ENCODE measurements at places on chromosomes 11 and 22.
A peak's percentile ranks its signal among the peaks of the same experiment; 100 is the strongest.

- DNase-seq, result no peak
Measured at GRCh38 chr22:45450921-45451651, 37.6 kb downstream of the RIBC2 start.

GRCh38 chr22:46966846-46967245, 204.4 kb downstream of the TBC1D22A start:
- DNase-seq, result no peak

- DNase-seq, result peak; percentile 81
Measured at GRCh38 chr22:32764330-32765131, 37.0 kb upstream of the TIMP3 start.

- no peak for DNase-seq
Measured at GRCh38 chr11:65355013-65355775, 643 bp downstream of the TIGD3 start.

DNA sequence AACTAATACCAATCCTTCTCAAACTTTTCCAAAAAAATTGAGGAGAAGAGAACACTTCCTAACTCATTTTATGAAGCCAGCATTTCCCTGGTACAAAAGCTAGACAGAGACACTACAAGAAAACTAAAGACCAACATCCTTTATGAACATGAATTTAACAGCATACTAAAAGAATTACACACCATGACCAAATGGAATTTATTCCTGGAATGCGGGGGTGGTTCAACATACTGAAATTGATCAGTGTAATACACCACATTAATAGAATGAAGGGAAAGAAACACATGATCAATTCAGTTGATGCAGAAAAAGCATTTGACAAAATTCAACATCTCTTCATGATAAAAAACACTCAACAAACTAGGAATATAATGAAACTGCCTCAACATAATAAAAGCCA, 148.1 kb downstream of the WNT7B start:
- DNase-seq, result no peak

- DNase-seq, result no peak
Measured at GRCh38 chr11:128448981-128449713, 138.2 kb downstream of the ETS1 start.

DNA sequence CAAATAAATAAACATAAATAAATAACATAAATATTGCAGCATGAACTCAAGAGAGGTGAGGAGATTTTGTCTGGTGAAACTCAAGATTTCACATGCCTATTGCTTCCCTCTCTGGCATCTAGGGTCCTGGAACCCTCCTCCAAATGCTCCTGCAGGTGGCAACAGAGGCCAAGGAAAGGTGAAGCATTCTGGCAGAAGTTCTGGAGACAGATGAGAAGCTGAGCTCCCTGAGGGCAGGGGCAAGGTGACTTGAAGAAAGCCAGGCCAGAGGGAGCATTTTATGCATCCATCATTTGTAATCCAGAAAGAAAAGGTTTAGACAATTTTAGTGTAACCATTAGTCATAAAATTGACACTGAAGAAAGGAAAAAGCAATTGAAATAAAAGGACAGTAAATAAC, 64.9 kb downstream of the ENDOD1 start:
- DNase-seq, result peak; percentile 37

DNA sequence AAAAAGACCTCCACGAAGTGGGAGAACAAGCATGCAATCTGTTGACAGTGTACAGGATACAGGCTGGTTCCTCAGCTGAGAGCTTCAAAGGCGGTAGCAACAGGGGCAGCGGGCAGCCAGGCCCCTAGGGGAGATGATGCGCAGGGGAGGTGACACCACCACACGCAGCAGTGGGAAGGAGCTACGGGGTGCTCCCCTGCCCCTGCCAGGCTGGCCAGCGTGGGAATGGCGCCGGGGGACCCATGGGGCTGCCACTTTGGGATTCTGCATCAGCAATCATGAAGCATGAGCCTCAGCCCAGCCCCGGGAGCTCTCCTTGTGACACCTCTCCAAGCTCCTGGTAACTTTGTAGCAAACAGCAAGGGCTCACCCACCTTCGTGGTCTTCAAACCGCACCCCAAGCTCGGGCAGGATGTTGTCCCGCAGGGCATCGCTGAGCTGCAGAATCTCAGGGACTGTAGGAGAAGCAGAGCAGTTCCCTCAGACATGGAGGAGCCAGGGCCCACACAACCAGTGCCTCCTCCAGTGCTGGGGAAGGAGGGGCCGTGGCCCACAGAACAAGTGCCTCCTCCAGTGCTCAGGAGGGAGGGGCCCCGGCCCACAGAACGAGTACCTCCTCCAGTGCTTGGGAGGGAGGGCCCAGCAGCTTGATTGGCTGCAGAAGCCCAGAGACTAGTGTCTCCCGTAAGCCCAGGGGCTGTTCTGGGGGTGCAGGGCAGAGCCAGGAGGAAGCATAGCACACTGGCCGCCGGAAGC, 14.6 kb upstream of the NAP1L4 start:
- DNase-seq, result no peak

- DNase-seq, result no peak
Measured at GRCh38 chr11:99887481-99887880, 799.6 kb upstream of the ARHGAP42 start.

- DNase-seq, result peak; percentile 70
Measured at GRCh38 chr11:63573881-63574855, 11.0 kb upstream of the PLAAT2 start.

DNA sequence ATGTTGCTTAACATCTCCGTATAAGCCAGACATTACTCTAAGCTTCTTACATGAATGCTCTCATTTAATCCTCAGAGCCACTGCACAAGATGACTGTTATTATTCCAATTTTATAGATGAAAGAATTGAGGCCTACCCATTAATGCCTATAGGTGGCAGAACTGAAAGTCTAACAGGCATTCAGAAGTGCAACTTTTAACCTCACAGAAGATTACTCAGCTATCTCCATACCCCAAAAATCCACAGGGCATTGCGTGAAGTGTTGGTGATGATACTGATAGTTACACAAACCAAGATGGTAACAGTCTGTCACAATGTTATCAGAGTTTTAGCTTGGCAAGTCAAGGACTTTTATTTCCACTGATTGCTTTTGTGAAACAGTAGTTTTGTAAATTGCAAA, 130.5 kb downstream of the ARHGAP42 start:
- no peak for DNase-seq

- peak; percentile 82 for DNase-seq
Measured at GRCh38 chr11:8225589-8226036, 38.1 kb downstream of the LMO1 start.

GRCh38 chr22:40721266-40721665, 42.0 kb downstream of the MCHR1 start:
- no peak for DNase-seq

DNA sequence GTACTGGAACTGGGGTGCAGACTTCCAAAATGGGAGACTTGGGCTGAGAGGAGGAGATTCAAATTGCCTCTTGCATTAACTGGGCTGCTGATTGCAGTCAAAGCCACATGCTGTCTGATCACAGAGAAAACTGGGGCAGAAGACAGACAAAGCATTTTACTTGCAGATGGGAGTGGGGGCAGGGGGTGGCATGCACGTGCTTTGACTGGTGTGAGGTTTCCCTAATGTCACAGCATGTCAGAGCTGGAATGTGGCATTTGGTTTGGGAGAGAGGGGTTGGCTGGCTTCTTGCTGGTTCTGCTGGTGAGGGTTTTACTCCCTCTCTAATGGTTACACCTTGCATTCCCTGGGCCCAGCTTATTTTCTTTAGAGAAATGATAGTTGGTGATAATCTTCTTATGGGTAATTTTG, 2.9 kb downstream of the TUB start:
- DNase-seq, result no peak

GRCh38 chr11:47186700-47187695, 764 bp upstream of the PACSIN3 start:
- no peak for DNase-seq

DNA sequence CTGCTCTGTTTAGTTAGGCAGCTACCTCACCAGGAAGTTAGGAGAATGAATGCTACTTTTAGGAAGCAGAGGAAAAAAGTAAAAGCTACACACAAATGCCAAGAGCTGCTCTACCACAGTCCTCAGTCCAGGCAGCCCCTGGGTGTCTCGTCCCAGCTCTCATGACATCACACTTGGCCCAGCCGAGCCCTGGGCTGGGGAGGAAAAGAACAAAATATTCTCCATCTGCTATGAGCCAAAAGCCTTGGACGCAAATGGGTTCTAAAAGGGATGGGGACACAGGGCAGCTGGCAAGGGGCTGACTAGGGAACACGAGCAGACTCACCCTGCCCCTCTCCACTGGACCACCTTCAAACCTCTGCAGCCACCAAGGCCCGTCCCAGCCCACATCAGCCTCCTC, 26.1 kb downstream of the TMEM184B start:
- DNase-seq, result no peak

DNA sequence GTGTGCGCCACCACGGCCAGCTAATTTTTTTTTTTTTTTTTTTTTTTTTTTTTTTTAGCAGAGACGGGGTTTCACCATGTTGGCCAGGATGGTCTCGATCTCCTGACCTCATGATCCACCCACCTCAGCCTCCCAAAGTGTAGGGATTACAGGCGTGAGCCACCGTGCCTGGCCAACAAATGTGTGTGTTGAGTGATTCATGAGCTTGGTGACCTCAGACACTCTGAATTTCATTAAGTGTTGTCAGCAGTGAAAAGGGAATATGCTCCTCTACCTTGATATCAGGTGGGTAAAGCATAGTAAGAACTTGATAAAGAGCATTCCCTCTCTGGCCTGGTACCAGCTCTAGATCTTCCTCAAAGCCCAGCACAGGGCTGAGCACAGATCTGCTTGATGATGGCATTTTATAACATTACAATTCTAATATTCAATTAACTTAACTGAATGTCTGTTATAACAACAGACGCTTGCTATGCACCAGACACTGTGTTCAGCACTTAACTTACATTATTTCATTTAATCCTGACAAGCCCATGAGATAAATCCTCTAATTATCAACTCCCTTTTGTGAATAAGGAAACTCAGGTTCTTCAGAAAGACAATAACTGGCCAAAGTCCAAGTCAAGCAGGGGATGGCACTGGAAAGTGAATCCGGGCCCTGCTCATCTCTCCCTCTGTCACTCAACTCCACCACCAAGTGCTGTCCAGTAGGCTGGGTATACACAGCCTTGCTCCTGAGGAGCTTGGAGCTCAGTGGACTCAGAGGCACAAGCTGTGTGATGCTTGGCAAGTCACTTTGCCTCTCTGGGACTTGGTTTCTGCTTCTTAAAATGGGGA, 13.0 kb downstream of the TBC1D10A start:
- DNase-seq, result no peak

- no peak for DNase-seq
Measured at GRCh38 chr11:99154277-99154676, 133.5 kb downstream of the CNTN5 start.

DNA sequence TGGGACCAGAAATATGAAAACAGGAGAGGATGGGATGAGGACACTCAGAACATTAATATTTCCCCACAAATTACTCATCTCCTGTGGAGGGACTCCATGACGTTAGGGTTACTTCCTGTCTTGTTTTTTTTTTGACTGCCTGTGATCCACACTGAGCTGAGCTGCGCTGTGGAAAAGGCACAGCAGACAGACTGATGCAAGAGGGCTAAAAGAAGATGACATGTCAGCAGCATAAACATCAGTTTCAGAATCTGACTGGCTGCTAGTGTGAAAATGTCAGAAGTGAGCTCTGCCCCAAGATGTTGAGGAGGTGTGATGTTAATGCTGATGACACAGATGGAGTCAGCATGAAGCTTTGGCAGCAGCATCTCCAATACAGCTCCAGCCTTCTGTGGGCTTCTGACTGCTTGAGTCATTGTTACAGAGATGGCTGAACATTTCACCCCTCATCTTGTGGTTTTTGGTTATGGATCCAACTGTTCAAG, 286.8 kb downstream of the BLID start:
- peak; percentile 32 for DNase-seq

GRCh38 chr11:473962-474785, 24.1 kb downstream of the PTDSS2 start:
- DNase-seq, result no peak

- DNase-seq, result no peak
Measured at GRCh38 chr22:49462795-49463194, 364.9 kb downstream of the BRD1 start.

DNA sequence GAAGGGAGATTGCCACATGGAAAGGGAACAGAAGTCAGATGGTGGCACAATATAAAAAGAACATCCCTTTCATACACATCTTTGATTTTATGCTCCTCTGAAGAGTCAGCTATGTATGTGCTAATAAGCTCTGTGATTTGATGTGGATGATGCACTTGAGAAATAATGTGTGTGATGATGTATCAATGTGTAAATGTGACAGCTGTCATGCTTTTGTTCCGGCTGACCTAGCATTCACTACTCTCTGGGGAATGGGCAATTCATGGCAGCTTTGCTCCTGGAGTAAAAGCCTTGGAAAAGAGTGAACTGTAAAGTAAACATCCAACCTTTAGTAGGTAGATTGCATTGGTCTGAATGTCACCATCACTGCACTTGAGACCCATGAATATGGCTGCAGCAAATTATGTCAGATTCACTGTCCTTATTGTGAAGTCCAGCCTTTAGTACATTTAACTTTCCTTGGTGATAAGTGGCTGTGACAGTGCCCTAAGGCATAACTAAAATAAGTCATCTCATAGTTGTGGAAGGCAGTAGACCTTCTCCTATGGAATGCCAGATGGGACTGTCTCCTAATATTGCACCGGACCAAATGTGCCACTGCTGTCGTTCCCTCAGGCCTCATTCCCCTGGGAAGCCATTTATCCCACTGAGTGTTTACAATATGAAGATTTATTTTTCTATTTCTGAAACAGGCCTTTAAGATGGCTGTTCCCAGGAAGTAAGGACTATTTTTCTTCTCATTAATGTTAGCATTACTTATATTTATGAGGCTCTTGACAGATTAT, 178.2 kb upstream of the CCDC90B start:
- DNase-seq, result no peak

GRCh38 chr11:126384449-126385070, 29.1 kb downstream of the ST3GAL4 start:
- DNase-seq, result no peak

DNA sequence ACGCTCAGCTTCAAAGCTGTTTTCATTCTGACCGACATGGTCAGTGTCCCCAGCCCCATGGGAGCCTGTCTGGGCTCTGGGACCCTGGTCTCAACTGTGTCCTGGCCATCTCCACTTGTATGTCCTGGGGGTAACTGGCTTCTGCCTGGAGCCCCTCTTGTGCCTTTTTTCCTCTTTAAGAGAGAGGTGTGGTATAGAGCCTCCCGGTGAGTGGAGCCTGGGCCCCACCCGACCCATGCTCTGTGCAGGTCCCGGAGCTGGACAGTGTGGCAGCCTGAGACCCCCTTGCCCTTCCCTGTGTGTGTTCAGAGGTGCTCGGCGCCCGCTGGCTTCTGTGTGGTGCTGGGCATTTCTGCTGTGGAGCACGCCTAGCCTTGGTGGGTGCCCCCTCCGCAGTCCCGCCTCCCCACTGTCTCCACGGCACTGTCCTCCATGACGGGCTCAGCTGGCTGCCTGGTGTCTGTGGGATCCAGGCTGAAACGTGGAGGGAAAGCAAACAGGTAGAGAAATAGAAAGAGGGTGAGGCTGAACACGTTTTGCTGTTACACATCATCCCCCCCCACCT, 74.9 kb downstream of the PARVB start:
- no peak for DNase-seq

- no peak for DNase-seq
Measured at GRCh38 chr11:86228269-86229038, 16.1 kb upstream of the EED start.

- no peak for DNase-seq
Measured at GRCh38 chr11:134559602-134559962, 147.5 kb upstream of the B3GAT1 start.

All from inflammatory macrophage treated with lipopolysaccharide for 1 hour (primary cell).